ENCODE measurements at places on chromosomes 3 and 15.

DNA sequence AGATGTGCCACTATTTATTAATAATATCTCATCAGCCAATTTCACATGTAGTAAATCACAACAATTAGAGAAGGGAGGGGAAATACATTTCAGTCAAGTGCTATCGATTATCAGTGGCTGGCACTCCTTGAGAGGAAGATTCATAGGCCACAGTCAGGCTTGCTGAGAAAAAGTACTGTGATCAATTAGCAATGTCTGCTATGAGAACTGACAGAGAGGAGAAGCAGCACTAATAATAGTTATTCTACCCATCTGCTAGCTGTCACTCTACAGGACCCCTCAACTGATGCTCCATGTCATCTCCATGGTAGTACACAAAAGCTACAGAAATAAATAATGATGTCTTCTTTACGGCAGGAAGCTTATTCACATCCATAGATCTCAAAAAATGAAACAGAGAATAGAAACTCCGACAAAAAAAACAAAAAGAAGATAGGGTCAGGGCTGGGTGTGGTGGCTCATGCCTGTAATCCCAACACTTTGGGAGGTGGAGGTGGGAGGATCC is 351.3 kb downstream of the FOXP1 start:
- DNase-seq: no peak

DNA sequence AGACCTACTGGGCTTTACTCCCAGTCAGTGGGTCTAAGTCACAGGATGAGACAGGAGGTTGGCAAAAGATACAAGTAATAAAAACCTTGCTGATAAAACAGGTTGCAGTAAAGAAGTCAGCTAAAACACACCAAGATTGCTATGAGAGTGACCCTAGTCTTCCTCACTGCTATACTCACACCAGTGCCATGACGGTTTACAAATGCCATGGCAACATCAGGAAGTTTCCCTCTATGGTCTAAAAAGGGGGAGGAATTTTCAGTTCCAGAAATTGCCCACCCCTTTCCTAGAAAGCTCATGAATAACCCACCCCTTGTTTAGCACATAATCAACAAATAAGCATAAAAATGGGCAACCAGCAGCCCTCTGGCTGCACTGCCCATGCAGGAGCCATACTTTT is 966.7 kb upstream of the ROBO1 start:
- DNase-seq: peak; percentile 2

DNA sequence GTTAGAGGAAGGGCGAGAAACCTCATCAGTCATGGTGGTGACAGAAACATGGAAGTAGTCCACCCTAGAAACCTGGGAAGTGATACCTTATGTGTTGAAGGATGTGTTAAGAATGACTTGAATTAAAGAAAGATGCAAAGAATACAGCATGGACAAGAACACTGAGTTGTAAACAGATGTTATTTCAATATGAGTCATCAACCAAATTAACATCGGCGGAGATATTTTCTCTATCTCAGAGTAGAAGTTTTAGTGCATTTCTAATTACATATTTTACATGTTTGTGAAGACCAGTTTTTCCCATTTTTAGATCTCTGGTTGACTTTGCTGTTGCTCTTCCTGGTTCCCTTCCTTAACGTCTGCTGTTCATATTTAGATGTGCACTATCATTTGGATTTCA is 268.8 kb upstream of the TBL1XR1 start:
- no peak for DNase-seq

GRCh38 chr15:85744579-85744978 is 50.1 kb downstream of the KLHL25 start:
- DNase-seq: no peak

DNA sequence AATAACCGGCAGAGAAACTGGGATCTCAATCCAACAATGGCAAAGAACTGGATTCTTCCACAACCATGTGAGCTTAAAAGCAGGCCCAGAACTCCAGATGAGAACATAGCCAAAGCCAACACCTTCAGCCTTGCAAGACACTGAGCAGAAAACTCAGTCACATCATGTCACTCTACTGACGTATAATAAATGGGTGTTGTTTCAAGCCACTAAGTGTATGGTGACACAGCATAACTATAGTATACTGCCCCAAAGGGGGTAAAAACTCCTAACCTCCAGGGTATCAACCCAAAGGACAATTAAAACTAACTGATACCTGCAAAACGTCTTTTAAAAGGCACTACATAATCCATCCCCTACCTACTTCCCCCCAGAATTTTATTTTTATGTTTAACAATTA is 69.5 kb downstream of the TRANK1 start:
- no peak for DNase-seq

DNA sequence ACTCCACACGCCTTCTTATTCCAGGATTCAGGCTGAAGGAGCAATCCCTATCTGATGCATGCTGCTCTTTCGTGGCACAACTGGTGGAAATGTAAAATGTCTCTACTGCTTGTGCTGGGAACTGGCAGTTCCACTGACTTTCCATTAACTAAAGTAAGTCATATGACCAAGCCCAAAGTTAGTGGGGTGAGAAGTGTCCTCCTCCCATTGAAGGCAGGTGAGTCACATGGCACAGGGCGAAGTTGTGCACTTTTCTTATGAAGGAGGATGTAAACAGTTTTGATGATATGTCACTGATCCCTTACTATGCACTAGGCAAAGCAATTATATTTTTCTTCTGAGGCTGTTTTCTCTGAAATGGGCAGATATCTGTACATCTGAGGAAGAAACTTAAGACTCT is 51.6 kb downstream of the SLC7A14 start:
- no peak for DNase-seq

DNA sequence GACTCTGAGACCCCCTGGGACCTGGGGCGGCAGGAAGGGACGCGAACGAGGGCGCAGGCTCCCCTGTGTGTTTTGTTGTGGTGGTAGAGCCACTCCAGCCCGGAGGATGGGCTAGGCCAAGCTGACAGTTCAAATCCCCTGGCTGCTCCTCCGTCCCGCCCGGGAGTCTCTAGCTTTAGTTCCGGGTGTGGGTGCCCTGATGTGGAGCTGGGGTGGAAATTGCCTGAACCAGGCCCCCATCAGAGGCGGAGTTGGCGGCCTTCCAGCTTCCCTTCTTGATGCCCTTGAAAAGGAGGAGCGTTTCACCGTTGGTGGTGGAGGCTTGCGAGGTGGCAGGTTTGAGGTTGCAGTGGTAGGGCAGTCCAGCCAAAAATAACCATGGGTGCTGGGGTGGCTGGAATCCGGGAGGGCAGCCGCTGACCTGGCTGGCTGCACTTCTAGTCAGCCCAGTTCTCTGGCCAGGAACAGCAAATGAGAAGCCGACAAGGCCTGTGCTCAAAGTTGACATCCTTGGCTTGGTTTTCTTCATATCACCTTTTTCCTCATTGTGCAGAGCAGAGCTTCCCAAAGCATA is 817 bp downstream of the CLK3 start:
- peak; percentile 92 for DNase-seq

- DNase-seq: no peak
Measured at GRCh38 chr3:87272718-87273341, 3.6 kb downstream of the POU1F1 start.

GRCh38 chr3:178525251-178525650 is 11.0 kb upstream of the KCNMB2 start:
- no peak for DNase-seq

DNA sequence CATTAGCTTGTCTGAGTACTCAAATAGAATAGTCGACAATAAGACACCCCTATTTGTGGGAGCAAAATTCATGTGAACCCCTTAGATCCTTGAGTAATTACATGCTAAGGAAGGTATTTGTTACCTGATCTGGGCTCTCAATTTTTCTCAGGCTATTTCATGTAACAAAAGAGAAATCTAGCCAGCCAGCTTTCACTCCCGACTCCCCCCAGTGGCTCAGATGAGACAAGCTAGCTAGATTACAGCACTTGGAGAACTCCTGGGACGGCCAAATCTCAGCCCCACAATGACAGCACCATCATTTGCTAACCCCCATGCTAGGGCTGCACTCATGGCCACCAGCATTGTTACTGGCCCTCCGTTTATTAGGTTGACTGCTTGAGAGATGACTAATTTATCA is 41.3 kb downstream of the GLDN start:
- DNase-seq: peak; percentile 60

All from hematopoietic multipotent progenitor cell treated with erythropoietin and hydrocortisone succinate and interleukin-3 and kit ligand, for 4 days (in vitro differentiated cells).